ENCODE measurements at places on chromosomes 13 and 19. TPM values are rescaled to one million over a fixed set of nuclear protein-coding genes. Genes with fewer than 3 reads are reported as not detected.

- no peak for DNase-seq
Observed at GRCh38 chr13:26523007-26523406, 34.5 kb upstream of the WASF3 start.

DNA sequence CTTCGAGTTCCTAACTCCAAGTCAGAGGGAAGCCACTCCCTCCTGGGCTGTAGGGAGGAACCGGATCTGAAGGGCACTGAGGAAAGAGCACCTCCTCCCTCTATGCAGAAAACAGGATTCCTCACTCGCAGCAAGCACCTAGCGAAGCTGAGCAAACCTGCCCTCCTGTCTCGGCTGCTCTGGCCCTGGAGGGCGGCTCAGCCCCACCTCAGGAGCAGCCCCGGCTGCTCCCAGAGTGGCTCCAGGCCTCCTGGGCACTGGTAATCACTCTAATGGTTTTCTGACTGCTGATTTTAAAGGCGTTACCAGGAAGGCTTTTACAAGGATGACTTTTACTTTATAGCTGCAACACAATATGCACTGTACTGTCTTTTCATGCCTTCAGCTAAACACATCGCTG is 312.5 kb downstream of the TEX29 start:
- DNase-seq = no peak

DNA sequence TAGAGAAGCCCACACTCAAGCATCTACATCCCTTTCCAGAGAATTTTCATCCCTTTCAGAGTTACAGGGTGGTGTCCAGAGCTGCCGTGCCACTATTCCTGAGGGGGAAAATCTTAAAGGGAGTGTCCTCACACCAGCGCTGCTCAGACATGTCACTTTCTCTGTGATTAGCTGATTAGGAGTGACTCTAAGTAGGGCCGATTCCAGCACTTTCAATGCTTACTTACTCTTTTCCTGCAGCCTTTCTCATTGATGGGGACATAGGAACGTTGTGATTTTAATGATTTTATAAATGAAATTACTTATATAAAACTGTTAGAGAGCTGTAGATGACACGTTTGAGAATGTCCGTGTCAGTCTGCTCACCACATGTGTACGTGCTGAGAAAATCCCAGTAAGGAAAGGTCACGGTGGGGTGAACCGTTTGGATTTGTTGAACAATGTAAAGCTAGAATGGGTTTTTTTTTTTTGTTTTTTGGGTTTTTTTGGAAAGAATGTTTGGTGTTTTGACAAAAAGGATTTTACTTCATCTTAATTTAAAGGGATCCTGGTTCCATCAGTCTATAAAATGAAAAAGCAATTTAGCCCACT is 56.6 kb upstream of the SPATA13 start:
- DNase-seq = no peak

The SLITRK5 gene
- total RNA-seq = 0.27 TPM

The PROZ gene
- total RNA-seq = not detected

The HS6ST3 gene
- not detected for total RNA-seq

The SERPINE3 gene
- total RNA-seq = under 0.01 TPM

GRCh38 chr19:48633148-48634035 is 3.8 kb downstream of the DBP start:
- no peak for DNase-seq

DNA sequence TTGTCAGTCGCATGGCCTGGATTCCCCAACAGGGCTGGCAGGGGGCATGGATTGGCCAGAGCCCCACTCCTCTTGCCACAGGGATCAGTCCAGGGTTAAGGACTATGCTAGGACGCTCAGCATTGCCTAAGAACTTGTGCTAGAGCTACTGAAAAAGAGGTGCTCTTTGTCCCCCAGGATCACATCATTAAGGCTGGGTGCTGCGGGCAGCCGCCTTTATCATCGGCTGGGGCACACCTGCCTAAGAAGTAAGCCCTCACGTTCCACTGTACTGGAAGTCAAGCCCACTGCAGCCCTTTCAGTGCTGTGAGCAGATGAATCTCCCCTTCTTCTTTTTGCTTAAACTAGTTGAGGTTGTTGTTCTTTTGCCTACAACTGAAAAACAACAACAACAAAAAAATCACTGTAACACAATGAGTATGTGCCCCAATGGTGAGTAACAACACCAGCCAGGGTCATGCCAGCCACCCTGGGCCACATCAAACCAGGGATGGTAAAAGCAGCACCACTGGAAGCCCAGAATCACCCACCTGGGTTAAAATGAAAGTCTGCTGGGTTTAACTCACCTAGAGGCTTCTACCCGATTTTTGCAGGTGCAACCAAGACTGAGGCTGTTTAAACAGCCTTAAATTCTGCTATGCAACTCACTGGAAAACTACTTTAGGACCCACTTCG is 20.6 kb downstream of the STK24 start:
- DNase-seq = no peak

GRCh38 chr19:459724-460511 is 915 bp downstream of the SHC2 start:
- DNase-seq = no peak

DNA sequence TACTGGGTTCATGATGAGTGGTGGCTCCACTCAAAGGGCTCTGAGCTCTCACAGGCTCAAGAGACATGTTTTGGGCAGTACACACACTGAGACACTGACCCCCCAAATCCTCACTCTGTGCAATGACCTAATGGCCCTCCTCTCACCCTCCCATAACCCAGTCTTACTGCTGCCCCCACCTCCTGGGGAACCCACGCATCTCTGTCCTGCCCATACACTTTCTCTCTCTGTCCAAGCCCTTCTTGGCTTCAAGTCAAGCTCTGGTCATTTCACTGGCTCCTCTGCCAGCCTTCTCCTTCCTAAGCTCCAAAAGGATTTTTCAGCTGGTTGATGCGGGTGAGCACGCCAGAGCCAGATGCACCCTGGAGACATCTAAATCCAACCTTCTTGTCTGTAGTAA is 187.9 kb upstream of the TSHZ3 start:
- no peak for DNase-seq

GRCh38 chr13:33953781-33954180 is 135.8 kb downstream of the RFC3 start:
- DNase-seq = no peak

The TEX29 gene
- not detected for total RNA-seq

The ZNF724 gene
- total RNA-seq = 6.7 TPM

DNA sequence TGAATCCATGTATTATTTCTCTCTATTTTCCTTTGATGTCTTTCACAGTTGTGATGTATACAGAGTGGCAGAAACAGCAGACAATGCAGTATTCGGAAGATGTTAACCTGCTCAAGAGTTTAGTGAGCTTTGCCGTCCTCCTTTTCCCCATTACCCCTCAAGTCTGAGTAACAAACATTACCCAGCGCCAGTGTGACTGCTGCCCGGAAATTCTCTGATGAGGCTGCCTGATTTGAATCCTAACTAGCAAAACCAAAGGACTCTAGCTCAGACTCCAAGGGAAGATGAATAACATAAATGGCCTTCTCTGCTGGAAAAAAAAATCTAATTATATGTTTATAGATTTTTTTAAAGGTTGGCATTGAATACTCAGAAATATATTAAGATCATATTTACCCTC is 247.3 kb upstream of the SOX21 start:
- no peak for DNase-seq

GRCh38 chr13:65784088-65784816 is 1445.9 kb downstream of the PCDH9 start:
- DNase-seq = no peak

GRCh38 chr13:27296496-27296895 is 25.9 kb downstream of the RASL11A start:
- DNase-seq = no peak
